ENCODE measurements at places on chromosomes 6 and 20.

- no peak for DNase-seq
These were observed 9.9 kb downstream of the GRIK2 start for GRCh38 chr6:101403216-101403945.

- DNase-seq, result no peak
These were observed 200.8 kb upstream of the PDE10A start for GRCh38 chr6:165863801-165864200.

DNA sequence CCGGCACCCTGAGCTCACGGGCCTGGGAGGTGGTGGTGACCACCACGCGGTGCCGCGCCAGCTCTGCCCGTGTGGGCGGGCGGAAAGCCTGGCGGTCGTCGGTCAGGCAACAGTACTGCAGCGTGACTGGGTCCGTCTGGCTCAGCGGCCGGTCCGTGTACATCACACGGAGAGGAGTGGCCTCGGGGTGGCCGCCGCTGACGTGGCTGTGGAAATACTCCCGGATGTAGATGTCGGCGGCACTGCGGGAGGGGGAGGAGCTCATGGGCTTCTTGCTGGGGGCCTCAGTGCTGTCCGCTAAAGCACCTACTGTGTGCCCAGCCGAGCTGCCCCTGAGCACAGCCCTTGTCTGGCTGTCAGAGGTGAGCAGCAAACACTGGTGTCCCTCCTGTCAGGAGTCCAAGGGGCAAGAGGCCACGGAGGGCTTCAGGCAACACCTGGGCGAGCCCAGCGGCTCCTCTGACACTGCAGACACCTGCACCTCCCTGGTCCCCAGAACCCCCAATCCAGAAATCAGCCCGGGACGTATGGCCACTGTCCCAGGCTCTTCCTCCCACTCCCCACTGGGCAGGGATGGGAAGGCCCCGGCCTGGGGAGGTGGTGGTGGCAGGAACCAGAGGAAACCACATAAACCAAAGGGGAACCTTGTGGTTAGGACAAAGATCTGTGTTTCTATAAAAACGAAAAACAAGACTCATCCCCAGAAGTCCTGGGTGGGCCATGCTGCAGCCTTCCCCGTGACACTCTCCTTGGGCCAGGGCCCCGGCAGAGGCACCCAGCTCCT lies 6.5 kb downstream of the HELZ2 start:
- DNase-seq, result peak; percentile 23

DNA sequence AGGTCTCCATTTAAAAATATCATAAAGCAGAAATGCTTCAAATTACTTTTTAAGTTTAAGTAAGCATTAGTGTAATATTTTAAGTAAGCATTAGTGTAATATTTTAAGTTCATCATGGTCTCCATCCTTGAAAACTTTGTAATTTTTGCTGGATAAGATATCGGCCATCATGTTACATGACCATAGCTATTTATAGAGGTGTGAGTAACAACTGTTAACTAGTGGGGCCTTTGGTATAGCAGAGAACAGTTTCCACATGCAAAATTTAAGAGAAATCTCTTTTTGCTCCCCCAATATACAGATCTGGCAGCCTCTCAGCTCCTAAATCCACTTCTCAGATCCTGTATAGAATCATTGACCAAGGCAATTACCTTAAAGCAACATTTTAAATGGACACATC lies 468 bp downstream of the TRDN start:
- DNase-seq, result no peak

GRCh38 chr20:48360342-48360975 lies 467.3 kb downstream of the PREX1 start:
- no peak for DNase-seq

DNA sequence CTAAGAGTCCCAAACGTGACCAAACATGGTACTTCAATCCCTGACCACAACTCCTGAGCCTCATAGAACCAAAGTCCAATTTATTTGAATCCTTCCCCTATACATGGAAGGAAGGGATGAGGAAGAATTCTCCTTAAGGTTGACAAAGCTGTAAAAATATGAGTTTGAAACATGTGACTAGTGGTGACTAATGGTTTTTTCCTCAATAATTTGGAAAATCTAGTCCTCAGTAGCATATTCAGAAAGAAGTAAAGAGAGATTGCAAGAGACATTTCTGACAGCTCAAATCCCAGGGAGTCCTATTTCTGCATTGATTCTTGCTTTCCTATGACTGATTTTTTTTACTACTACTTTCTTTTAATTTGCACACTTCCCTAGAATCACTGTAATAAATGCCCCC lies 443.7 kb downstream of the FRK start:
- DNase-seq, result no peak

All from activated CD4-positive, CD25-positive, alpha-beta regulatory T cell (primary cell).